ENCODE measurements at places on chromosomes 16 and 17.

GRCh38 chr16:81551151-81551808 is 106.7 kb downstream of the CMIP start:
- DNase-seq, result no peak

- no peak for DNase-seq
Observed at GRCh38 chr16:89320782-89321501, 103.4 kb downstream of the ZNF778 start.

- DNase-seq, result no peak
Observed at GRCh38 chr17:31171701-31172100, 76.9 kb downstream of the NF1 start.

DNA sequence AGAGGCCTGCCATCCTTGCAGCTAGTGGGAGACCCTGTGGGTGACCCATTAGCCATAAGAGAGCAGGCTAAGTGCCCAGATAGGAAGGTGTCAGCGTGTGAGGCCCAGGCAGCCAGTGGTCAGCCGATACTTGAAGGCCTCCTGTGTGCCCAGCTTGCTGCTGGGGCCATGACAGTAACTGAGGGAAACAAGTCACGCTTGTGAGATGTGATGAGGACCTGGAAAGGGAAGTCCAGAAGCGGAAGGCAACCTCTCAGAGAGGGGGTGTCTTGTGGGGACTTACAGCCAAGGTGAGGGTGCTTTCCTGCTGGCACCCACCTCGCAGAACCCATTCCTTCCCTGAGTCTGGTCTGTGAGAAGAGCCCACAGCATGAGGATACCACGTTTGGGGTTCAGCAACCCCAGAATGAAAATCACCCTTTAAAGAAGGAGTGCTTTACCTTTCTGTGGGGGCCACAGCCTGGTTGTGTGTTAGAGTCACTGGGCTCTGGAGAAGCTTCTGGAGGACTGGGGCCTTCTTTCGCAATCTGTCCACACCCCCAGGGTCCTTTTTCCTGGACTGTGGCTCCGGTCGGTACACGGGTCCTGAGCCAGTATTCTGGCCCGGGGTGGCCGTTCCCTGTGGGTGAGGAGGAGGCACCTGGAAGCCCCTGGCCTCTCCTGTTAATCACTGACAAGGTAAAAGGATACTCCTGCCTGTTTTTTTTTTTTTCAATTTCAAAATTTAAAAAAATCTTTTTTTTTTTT is 53.9 kb downstream of the PLCG2 start:
- no peak for DNase-seq

DNA sequence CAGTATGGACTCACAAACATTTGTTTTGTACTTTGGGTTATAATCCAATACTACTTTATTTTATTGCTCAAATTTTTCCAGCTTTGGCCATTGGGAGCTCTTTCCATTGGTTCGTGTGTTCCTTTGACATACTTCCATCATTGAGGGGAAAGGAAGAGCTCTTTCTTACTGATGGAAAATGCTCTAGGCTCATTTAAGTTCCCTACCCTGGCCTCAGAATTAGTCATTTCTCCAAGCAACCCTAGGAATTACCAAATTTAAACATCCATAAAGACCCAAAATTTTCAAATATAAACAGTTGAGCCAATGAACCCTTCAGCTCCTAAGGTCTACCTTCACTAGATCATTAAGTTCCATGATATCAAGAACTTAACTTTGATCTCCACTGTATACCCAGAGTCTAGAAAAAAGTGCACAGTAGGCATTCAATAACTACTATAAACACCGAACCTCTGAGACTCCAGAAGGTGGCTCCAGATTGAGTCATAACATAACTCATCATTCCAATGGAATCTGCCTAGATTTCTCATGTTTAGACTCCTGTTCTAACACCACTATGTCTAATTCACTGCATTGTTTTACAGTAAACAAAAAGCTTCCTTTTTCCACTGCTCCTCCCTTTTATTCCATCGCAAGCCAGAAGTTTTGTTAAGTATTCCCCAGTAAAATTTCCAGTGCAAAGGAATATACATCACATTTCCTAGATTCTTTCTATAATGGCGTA is 39.0 kb downstream of the SMURF2 start:
- no peak for DNase-seq

- no peak for DNase-seq
Observed at GRCh38 chr17:7880076-7880868, 8.3 kb upstream of the CHD3 start.

DNA sequence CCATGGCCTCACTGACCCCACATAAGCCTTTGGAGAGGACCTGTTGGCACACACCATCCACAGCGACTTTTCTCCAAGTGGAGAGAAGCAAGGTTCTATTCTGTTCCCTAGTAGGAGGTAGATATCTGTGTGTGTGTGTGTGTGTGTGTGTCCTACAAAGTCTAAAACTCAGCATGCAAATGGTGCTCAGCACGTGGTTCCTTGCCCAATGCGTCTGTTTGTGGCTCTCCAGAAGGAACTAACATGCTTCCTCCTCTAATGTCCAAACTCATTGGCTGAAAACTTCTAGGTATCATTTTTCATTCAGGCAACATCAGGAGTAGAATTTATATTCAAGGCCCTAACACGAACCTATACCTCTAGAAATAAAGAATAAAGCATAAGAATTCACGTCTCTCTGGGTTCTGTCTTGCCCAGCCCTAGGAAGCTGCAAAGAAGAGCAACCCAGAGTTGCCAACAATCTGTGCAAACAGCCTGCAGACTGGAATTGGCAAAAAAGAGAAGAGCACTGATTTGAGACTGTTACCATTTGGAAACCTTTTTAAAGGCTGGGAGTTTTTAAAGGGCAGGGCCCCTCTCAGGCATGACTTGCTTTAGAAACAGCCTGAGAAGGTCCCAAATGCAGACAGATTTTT is 25.5 kb downstream of the MAP3K14 start:
- DNase-seq, result no peak

All from activated T-cell treated with anti-CD3 and anti-CD28 coated beads, Interleukin-2, amount 50 U/mL, for 48 hours (primary cell).